ENCODE measurements at places on chromosomes 3 and 15.

- DNase-seq = no peak
Measured at GRCh38 chr3:141476033-141476432, 10.8 kb upstream of the RASA2 start.

DNA sequence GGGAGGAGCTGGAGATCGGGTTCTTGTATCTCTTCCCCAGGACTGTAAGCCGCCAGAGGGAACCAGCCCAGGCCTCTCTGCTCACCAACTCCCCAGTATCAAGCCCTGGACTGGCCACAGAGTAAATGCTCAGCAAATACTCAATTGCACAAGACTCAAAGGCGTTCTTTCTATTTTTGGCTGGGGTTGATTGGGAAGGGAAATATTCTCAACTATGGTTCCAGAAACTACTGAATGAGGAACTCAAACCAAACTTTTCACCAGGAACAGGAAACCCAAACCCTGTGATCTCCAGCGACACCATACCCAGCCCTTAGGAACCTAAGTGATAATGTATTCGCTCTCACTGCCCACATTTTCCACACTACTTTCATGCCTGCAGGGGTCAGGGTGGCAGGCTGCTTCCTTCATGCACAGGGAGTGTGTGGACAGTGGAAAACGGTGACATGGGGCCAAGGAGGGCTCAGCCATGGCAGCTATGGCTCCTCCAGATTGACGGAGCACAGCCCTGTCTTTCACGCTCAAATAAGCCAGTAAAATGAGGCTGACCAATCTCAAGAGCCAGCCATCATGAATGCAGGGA is 124.7 kb upstream of the RAD18 start:
- no peak for DNase-seq

DNA sequence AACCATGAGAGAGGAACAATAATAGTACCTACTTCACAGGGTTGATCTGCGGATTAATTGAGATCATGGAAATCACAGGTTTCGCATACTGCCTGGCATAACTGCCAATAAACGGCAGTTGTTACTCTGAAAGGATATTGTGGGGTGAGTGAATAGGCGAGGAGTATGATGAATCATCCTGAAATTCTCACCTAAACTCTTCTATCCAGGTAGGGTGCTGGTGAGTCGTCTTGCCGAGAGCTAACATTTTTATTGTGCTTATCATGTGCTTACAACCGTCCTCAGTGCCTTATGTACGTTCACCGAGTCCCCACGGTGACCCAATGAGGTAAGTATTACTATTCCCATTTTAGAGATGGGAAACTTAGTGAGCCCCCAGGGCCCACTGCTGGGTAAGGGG is 52.4 kb upstream of the SRGAP3 start:
- no peak for DNase-seq

- DNase-seq = no peak
Measured at GRCh38 chr3:153209596-153209995, 47.6 kb downstream of the RAP2B start.

GRCh38 chr3:72327008-72327407 is 521.2 kb downstream of the SHQ1 start:
- DNase-seq = no peak

- no peak for DNase-seq
Measured at GRCh38 chr3:47288966-47289910, 6.5 kb downstream of the KLHL18 start.

DNA sequence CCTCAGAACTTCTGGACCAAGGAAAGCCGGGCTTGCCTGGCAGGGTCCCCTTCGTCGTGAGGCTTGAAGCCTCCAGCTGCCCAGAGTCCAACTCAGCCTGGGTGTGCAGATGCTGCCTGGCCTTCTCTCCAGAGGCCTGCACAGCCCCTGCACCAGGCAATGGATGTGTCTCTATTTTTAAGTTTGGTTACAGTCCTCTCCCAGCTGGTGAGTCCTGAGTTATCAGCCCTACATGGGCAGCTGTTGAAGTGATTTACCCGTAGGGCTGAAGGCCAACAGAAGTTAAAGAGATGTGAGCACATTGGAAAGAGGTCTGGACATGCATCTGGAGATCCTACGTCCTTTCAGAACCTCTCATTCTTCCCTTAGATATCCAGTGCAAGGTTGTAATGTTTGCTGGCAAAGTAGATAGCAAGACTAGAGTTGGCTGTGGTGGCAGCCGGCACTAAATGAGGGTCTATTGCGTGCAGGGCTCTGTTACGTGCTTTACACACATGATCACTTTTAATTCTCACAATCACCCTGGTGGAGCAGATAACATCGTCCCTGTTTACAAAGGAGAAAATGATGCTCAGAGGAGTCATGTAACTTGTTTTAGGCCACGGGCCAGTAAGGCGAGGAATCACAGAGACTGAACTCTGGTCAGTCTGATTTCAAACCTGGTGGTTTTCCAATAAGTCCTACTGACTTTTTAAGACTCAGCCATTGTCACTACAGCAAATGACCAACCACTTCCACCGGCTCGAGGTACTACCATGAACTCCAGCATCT is 9.9 kb downstream of the FYCO1 start:
- DNase-seq = no peak

GRCh38 chr3:111767756-111768445 is 91.2 kb upstream of the PHLDB2 start:
- no peak for DNase-seq

GRCh38 chr15:99058421-99058870 is 46.4 kb upstream of the SYNM start:
- DNase-seq = no peak

GRCh38 chr3:15377961-15378791 is 45.8 kb upstream of the SH3BP5 start:
- peak; percentile 93 for DNase-seq

DNA sequence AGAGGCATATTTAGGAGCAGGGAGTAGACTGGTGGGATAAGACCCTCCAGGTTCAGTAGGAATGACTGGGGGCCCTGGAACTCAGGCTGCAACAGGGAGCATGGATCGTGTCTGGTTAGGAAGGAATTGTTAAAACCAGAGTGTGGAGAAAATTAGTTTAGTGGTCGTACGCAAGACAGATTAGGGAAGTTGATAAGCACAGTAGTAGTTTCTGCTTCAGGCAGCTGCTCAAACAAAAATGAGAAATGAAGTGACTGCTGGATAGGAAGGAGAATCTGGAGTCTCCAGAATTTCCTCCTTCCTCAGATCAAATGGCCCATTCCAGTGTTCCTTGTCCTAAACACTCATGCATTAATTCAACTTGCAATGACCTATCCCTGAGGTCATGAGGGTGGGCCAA is 11.2 kb downstream of the MYD88 start:
- no peak for DNase-seq

GRCh38 chr3:128859630-128860029 is 19.8 kb upstream of the ACAD9 start:
- DNase-seq = no peak

DNA sequence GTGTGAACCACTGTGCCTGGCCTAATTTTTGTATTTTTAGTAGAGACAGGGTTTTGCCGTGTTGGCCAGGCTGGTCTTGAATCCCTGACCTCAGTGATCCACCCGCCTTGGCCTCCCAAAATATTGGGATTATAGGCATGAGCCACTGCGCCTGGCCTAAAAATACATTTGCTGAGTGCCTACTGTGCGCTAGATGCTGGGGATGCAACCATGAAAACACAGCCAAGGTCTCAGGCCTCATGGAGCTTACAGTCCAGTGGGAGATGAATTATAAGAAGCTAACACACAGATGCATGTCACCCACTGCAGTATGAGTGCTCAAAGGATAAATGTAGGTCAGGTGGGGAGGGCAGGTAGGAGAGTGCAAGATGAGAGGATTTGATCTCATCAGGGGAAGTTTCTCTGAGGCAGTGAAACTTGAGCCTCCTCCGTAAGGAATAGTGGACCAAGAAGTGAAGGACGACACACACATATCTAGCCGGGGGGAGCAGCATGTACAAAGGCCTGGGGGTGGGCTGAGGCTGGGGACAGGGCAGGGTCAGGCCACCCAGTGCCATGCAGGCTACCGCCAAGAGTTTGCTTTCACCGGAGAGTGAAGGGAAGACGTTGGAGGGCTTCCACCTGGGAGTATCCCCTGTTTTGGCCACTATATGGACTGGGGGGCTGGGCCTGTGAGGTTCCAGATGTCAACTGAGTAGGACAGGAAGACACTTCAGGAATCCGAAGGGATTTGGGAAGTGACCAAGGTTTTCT is 24.3 kb downstream of the IRAK2 start:
- DNase-seq = no peak

- DNase-seq = no peak
Measured at GRCh38 chr3:178823591-178824246, 247.9 kb downstream of the ZMAT3 start.

GRCh38 chr15:35136321-35137189 is 51.5 kb upstream of the NANOGP8 start:
- DNase-seq = no peak

GRCh38 chr15:90413411-90414379 is 25.7 kb downstream of the IQGAP1 start:
- DNase-seq = no peak

DNA sequence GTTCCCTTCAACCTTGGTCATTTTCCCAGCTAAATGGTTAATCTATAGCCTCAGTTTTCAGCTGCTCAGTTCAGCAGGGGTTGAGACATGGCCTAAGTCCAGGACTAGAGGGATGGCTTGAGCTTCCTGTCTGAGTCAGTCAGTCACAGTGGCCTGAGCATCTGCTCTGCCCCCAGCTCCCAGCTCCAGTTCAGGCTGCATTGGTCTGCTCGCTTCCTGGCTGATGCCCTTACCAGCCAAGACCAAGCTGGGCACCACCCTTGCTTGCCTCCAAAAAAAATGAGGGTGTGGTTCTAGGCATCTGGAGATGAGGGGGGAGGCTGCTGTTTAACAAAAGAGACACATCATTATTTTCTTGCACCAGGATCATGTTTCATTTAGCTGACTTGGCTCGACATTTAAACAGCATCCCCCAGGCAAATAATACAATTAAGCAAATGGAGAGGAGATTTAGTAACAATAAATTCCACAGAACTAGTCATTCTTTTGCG is 70.7 kb downstream of the WNT5A start:
- DNase-seq = no peak

- no peak for DNase-seq
Measured at GRCh38 chr3:31096661-31097395, 202.4 kb upstream of the GADL1 start.

- no peak for DNase-seq
Measured at GRCh38 chr3:195817578-195818135, 5.9 kb upstream of the MUC4 start.

GRCh38 chr3:57094575-57094974 is 34.1 kb downstream of the SPATA12 start:
- no peak for DNase-seq

DNA sequence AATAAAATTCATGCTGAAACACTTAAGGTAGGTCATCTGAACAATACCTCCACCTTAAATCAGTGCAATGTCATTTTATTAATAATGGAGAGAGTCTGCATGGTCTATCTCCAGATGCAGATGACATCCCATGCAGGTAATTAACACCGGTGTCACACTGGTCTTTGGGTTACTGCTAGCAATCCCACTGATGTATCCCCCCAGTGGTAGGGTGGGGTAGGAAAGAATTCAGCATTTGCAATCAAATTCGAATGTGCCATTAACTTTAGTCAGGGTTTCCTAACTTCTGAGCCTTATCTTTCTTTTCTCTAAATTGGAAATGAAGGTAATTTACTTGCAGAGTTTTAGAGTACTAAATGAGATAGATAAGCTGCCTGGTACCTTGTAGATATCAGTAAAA is 44.4 kb downstream of the KIF15 start:
- DNase-seq = no peak

DNA sequence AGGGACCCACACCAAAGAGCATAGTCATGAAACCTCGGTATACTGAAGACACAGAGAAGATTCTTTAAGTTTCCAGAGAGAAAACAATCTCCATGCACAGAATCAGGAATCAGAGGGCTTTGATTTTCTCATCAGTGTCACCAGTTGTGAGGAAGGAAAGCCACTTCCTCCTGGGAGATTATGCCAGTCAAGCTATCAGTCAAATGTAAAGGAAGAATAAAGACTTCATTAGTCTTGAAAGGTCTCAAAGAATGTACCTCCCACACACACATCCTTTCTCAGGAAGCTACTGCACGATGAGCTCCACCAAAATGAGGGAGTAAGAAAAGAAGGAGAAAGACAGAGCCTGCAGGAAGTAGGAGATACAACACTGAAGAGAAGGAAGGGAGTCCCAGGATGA is 486.3 kb downstream of the SHQ1 start:
- no peak for DNase-seq

DNA sequence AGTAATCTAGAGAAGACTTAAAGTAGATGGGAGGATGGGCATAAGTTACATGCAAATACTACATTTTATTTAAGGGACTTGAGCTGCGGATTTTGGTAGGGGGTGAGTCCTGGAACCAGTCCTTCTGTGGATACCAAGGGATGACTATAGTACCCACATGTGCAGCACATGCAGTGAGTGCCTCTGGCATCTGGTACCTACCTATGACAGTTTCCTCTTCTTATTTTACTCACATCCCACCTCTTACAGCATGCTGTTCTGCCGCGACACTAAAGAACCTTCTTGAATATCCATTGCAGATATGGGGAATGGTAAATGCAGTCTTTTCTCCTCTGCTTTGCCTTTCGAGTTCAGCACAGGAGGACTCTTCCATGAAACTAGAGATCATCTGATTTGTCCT is 1.7 kb downstream of the TSEN2 start:
- no peak for DNase-seq

DNA sequence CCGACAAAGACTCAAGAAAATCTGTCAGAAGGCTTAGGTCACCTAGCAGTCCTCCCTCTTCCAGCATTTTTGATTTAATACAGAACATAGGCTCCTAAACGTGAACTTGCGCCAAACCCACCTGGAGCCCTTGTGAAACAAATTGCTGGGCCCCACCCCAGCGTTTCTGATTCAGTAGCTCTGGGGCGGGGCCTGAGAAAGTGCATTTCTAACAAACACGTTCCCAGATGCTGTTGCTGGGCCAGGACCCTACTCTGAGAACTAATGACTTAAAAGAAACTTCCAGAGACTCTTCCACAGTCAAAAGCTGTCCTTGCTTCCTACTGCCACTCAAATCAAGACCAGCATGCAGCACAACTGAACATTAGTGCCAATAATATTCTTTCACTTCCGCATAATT is 198.1 kb downstream of the PDZRN3 start:
- no peak for DNase-seq
